ENCODE measurements at places on chromosomes 5 and 9. TPM values are rescaled to one million over a fixed set of nuclear protein-coding genes. Genes with fewer than 3 reads are reported as not detected.
A peak's percentile ranks its signal among the peaks of the same experiment; 100 is the strongest.

DNA sequence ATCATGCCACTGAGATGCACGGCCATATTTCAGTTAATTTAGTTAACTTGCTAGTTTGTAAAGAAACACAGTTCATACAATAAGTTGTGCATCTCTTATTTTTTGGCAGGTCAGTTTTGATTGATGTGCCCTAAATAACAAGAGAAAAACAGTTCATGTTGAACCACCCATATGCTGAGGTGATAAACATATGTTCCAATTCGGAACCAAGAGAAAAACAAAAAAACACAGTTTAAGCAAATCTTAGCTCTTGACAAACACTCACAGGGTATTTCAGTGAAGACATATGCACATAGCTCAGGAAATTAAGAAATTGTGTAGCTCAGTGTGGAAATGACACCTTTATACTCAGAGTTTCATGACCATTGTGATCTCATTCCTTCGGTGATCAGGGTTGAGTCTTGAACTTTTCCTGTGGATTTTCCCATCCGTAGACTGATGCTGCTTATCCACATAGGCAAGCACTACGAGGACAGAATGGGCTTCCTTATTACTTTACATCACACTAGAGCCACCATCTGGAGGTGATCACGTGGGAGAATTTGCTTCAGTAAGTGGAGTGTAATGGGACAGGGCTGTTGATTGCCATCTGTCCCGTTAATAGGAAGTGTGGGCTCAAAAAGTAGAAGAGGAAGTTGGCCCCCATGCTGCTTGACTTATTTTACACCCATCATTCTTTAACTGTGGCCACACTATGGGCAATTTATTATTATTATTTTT, 773.0 kb downstream of the MTRR start:
- DNase-seq, result no peak

Gene CYSTM1
- total RNA-seq, result 58.1 TPM

GRCh38 chr9:28926306-28926705, 1353.0 kb upstream of the C9orf72 start:
- DNase-seq, result no peak

- no peak for DNase-seq
Observed at GRCh38 chr9:14302405-14302804, 11.5 kb downstream of the NFIB start.

DNA sequence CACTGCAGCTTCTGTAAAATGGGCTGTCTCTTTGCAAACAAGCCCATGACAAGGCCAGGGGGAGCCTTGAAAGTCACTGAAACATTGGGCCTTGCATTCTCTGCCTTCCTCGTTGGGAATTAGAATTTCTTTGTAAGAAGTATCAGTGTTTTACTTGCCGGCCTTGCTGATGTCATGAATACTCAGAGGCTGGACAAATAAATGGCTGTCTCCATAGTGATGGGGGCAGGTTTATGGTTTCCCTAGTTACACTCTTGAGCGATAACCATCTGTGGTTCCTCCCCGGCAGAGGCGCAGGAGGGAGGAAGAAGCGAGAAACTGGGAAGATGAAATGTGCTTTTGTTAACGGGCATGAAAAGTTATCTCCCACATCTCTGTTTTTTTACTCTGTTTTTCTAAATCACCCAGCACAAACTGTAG, 272.7 kb upstream of the PANK3 start:
- no peak for DNase-seq

DNA sequence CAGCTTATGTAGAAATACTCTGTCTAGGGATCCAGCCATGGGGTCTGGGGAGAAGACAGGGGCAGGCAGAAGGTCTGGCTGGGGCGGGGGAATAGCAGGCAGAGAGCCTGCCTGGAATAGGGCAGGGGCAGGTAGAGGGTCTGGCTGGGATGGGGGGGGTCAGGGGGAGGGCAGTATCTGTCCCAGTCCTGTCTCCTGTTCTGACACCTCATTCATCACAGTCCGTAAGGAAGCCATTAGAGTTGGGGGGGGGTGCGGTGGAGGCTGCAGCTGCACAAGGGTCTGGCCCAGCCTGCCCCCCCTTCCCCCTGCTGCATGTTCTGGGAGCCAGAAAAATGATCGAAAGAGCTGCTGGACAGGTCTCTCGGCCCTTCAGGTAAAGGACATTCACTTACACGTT, 32.6 kb downstream of the CNTFR start:
- no peak for DNase-seq

- no peak for DNase-seq
Observed at GRCh38 chr9:107213561-107214028, 69.5 kb upstream of the RAD23B start.

- no peak for DNase-seq
Observed at GRCh38 chr5:34915856-34916192, 313 bp downstream of the BRIX1 start.

GRCh38 chr9:26310294-26310693, 582.3 kb downstream of the CAAP1 start:
- no peak for DNase-seq

GRCh38 chr5:143431789-143432188, 28.3 kb upstream of the NR3C1 start:
- no peak for DNase-seq

GRCh38 chr9:114112778-114113584, 13.9 kb upstream of the KIF12 start:
- DNase-seq, result peak; percentile 76

All from heart left ventricle (tissue), 16 donors.